ENCODE measurements at places on chromosomes 6 and 20. TPM values are rescaled to one million over a fixed set of nuclear protein-coding genes. Genes with fewer than 3 reads are reported as not detected.

Gene CD109
- total RNA-seq: 3.3 TPM

DNA sequence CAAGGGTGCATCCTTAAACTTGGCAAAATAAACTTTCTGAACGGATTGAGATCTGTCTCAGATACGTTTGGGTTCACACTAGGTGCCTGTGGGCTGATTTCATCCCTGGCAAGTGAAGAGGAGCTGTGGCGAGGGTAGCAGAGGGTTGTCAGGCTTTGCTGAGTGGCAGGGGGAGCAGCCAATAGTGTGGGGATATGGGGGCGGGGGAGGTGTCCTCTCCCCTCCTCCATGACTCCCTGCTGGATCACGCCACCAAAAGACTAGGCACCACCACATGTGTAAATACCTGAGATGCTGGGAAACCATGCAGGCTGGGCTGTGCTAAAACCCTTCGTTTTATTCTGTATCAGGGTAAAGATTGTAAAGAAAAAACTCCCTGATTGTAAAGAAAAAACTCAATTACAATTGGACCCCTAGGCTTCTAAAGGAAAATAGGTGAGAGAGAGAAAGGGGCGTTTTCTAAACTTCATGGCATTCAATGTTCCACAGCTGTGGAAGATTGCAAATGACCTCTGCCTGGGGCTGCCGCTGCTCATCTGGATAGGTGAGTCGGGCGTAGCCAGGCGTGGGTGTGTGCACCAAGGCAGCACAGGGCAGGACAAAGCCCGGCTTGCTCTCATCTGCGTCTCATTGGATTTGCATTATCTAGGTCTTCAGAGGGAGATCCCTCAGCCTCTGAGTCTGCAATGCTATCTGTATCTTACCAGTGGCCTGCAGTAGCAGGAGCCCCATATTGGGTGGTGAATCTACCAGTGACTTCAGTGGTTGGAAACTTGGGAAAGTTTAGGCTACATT, 26.9 kb upstream of the ADTRP start:
- no peak overlapping the region for H3K27ac ChIP-seq
- DNase-seq: peak; percentile 83
- no peaks in the 10 kb centered on the region for H3K4me1 ChIP-seq
- H3K36me3 ChIP-seq: no peaks in the 10 kb centered on the region

DNA sequence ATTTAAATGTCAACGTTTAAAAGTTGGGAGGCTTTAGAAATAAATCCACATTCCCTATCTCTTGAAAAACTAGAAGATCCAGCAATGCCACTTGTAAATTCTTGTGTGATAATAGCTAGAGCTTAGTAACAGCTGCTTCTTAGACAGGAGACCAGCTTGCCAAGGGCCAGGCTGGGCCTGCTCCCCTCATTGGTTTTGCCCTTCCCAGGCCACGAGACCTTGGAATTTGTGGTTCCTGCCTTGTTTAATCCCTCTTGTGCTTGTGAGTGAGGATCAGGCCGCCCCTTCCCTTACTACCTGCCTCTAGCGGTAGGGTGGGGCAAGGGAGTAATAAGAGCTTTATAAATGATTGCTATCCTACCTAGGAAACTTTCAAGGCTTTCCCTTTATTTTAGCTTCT, 363.5 kb downstream of the SYNE1 start:
- H3K4me1 ChIP-seq: no peaks in the 10 kb centered on the region
- H3K4me3 ChIP-seq: no peak overlapping the region
- no peak overlapping the region for H3K27ac ChIP-seq
- H3K36me3 ChIP-seq: no peaks in the 10 kb centered on the region
- DNase-seq: peak; percentile 73

DNA sequence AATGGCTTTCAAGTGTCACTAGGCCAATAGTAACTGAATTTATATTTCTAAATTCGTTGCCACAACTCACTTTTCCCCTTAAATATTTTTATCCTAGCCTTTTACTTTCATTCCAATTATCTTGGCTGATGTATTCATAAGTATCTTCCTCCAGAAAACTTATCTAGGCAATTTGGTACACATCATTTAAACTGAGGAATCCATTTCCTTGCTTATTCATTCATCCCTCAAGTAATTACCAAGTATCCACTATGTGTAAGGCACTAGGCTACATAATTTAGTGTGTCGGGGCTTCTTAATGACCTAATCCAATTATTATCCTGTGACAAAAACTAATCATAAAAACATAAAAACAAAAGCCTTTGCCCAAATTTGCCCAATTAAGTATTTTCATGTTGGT, 258.3 kb upstream of the TCF21 start:
- no peaks in the 10 kb centered on the region for H3K36me3 ChIP-seq
- H3K4me1 ChIP-seq: no peaks in the 10 kb centered on the region
- H3K4me3 ChIP-seq: no peak overlapping the region
- no peak for DNase-seq

- H3K36me3 ChIP-seq: no peaks in the 10 kb centered on the region
- peak; percentile 61 for DNase-seq
- peak overlapping the region; percentile 77 for H3K4me3 ChIP-seq
- H3K27me3 ChIP-seq: peaks cover 70% of the 10 kb centered on the region
- H3K27ac ChIP-seq: no peak overlapping the region
- no peaks in the 10 kb centered on the region for H3K4me1 ChIP-seq
Observed at GRCh38 chr20:46031701-46032254, 2.8 kb downstream of the SLC12A5 start.

GRCh38 chr20:31709939-31710338, 12.7 kb downstream of the BCL2L1 start:
- H3K4me3 ChIP-seq: no peak overlapping the region
- peaks cover 15% of the 10 kb centered on the region for H3K4me1 ChIP-seq
- peaks cover 57% of the 10 kb centered on the region for H3K36me3 ChIP-seq
- H3K27ac ChIP-seq: no peak overlapping the region
- no peak for DNase-seq

Gene CST5
- total RNA-seq: not detected

Gene NINL
- 29.2 TPM for total RNA-seq

GRCh38 chr6:29816030-29816429, 11.6 kb upstream of the HLA-G start:
- H3K27me3 ChIP-seq: no peaks in the 10 kb centered on the region
- H3K27ac ChIP-seq: no peak overlapping the region
- H3K36me3 ChIP-seq: no peaks in the 10 kb centered on the region
- H3K4me3 ChIP-seq: no peak overlapping the region
- no peaks in the 10 kb centered on the region for H3K4me1 ChIP-seq

DNA sequence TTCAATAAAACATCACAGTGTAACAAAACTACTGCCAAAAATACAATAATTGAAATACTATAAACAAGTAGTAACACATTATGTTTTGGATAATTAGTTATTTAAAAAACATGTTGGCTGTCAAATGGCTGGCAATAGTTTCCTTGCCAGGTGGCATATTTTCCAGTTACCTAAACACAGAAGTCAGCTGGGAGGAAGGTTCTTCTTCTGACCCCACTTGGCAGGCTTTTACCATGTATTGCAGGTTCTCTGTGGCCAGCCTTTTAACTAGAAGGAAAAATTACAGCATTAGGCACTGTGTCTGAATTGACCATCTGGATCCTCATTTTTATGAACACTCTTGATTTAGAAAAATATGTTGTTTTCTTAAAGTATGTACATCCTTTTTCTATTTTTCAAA, 131.4 kb downstream of the MMS22L start:
- no peak overlapping the region for H3K27ac ChIP-seq
- no peak overlapping the region for H3K4me3 ChIP-seq
- H3K4me1 ChIP-seq: no peaks in the 10 kb centered on the region
- DNase-seq: no peak

Gene E2F3
- 34.7 TPM for total RNA-seq

GRCh38 chr20:11437611-11438380, 479.9 kb upstream of the BTBD3 start:
- H3K4me1 ChIP-seq: no peaks in the 10 kb centered on the region
- no peaks in the 10 kb centered on the region for H3K27me3 ChIP-seq
- H3K36me3 ChIP-seq: peaks cover 32% of the 10 kb centered on the region
- no peak overlapping the region for H3K4me3 ChIP-seq
- no peak for DNase-seq

DNA sequence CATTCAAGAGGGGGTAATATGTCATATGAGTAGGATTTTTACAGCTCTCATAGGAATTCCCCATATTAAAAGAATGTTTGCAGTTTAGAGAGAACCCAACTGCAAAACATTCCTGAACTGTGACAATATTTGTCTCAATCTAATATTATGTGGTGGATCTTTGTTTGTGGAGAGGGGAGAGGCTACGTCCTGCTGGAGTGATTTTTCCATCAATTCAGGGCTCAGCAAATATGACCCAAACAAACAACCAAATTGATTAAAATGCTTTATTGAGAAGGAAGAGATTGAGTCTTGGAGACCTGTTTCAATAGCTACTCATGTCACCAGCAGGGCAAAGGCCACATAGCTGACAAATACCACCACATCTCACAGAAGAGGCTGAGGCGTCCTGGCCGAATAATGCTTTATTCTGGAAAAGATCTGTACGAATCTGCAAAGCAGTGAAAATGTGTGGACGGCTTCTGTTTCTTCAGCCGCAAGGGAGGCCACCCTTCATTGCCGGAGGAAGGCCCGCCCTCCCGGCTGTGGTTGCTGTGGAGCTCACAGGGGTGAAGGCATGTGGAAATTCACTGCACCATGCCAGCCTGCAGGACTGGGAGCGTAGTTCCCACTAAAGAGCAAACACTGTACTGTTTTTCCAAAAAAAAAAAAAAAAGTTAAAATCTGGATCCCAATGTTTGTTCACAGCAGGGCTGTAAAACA, 89.7 kb upstream of the QKI start:
- H3K4me1 ChIP-seq: no peaks in the 10 kb centered on the region
- H3K27me3 ChIP-seq: no peaks in the 10 kb centered on the region
- no peak for DNase-seq
- peaks cover 10% of the 10 kb centered on the region for H3K36me3 ChIP-seq
- no peak overlapping the region for H3K27ac ChIP-seq
- no peak overlapping the region for H3K4me3 ChIP-seq

DNA sequence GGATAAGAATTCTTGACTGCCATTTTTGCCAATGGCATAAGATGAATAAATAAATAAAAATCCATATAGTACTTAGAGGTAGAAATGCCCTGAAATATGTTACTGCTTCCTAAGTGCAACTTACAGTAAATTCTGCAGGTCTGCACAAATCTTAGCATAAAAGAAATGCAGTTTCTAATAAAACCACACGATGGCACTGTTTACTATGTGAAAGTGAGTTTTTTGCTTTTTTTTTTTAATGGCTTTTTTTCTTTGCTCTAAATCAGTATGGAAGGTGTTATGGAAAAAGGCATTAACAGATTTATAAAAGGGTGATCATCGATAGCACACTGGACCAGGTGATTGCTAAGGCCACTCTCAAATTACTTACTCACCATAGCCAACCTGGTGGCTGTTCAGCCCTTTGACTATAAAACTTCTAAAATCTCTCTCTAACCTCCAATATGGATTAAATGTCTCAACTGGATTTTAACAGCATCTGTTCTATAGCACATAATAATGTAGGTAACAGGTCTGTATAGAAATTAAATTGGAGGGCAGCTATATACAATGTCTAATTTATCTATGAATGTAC, 45.8 kb downstream of the AHI1 start:
- no peak for DNase-seq
- no peak overlapping the region for H3K4me3 ChIP-seq
- no peaks in the 10 kb centered on the region for H3K4me1 ChIP-seq
- H3K27me3 ChIP-seq: no peaks in the 10 kb centered on the region
- H3K27ac ChIP-seq: no peak overlapping the region
